ENCODE measurements at places on chromosomes 1 and 21.

GRCh38 chr1:11731691-11732283 is 4.1 kb upstream of the AGTRAP start:
- no peak for DNase-seq

DNA sequence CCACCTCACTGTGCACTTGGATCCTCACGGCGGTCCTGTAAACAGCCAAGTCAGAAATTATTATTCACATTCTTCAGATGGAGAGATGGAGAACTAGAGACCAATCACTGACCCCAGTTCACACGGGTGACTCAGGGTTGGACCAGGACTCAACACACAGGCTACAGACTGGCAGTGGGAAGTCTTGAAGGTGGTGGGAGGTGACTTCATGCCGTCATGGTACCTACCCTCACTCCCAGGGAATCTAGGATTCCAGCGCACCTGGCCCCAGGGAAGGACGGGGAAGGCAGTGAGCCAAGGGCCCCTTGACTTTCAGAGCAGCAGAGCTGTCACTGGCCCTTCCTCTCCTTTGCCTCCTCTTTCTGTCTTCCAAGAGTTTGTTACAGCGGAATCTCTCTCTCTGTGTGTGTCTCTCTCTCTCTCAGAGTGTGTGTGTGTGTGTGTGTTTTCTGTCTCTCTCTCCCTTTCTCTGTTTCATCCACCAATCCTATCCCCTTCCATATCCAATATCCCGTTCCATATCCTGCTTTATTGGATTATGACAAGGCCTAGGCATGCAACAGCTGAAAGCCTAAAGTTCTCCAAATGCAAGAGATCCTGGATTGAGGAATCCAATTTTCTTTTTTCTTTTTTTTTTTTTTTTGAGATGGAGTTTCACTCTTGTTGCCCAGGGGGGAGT is 11.7 kb downstream of the OPTC start:
- DNase-seq = no peak

- DNase-seq = no peak
Measured at GRCh38 chr1:7513081-7513480, 258.0 kb upstream of the VAMP3 start.

DNA sequence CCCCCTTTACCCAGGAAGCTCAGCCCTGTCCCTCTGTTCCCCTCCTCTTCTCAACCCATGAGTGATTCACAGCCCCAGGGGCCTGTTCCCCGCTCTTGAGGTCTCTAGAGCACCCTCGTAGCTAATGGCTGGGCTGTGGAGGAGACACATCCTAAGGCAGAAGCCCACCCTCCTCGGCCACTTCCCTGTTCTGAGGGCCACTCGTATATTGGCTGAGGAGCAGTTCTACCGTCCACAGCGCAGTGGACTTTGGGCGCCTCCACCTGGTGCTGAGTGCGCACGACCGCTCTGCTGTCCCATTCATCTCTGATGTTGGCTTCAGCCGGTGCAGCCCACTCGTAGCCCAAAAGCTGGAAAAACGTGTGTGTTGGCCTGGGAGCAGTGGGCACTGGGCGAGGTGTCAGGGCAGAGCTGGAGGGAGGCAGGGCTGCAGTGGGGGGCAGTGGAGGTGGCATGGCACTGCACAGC is 24.5 kb upstream of the PKP1 start:
- no peak for DNase-seq

- DNase-seq = no peak
Measured at GRCh38 chr1:227788271-227789083, 27.0 kb upstream of the PRSS38 start.

GRCh38 chr1:240109130-240109529 is 17.4 kb downstream of the FMN2 start:
- no peak for DNase-seq

GRCh38 chr1:202689493-202690342 is 20.5 kb downstream of the SYT2 start:
- no peak for DNase-seq
